Vagina (tissue), 2 donors: ENCODE measurements at places on chromosomes 4 and X.

DNA sequence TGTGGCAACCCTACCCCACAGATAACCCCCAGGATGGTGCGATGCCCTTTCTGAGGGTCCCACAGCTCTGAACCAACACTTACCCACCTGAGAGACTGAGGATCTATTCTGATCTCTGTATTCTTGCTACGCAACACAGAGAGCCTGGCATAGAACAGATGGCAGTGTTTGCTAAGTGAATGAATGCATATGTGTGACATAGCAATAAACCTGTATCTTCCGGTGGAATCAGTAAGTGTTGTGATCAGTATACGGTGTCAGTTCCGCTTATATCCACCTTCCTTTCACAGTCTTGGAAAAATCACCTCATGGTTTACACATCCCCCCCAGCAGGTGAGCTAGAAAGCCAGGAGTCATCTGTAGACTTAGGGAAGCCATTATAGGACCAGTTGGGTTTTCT is 5.9 kb upstream of the HSD17B10 start:
- no peak for DNase-seq
- H3K36me3 ChIP-seq, result no peaks in the 10 kb centered on the region
- peaks cover 5% of the 10 kb centered on the region for H3K4me1 ChIP-seq
- H3K27me3 ChIP-seq, result no peaks in the 10 kb centered on the region

DNA sequence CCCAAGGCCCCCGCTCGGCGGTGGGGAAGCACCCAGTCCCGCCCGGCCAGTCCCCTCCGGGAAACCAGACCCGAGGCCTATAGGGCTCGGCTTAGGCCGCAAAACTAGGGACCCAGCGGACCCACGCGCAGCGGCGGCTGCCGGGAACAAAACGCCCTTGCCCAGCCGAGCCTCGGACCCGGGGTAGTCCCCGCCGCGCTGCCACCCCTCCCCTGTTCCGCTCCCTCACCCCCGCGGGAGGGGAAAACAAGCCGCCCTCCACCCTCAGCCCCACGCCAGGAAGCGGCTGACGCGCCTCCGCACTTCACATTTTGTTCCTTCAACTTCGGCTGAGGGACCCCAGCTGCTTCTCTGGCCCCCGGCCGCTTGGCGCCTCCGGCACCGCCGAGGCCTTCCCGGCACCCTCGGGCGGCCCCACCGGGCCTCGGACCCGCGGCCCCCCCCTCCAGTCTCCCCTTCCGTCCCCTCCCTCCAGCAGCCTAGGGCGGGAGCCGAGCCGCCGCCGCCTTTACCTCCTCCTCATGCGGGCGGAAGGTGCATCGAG is 694 bp downstream of the PDS5A start:
- DNase-seq, result no peak
- H3K27ac ChIP-seq, result peak overlapping the region; percentile 98
- H3K36me3 ChIP-seq, result peaks cover 14% of the 10 kb centered on the region
- peaks cover 41% of the 10 kb centered on the region for H3K4me1 ChIP-seq

DNA sequence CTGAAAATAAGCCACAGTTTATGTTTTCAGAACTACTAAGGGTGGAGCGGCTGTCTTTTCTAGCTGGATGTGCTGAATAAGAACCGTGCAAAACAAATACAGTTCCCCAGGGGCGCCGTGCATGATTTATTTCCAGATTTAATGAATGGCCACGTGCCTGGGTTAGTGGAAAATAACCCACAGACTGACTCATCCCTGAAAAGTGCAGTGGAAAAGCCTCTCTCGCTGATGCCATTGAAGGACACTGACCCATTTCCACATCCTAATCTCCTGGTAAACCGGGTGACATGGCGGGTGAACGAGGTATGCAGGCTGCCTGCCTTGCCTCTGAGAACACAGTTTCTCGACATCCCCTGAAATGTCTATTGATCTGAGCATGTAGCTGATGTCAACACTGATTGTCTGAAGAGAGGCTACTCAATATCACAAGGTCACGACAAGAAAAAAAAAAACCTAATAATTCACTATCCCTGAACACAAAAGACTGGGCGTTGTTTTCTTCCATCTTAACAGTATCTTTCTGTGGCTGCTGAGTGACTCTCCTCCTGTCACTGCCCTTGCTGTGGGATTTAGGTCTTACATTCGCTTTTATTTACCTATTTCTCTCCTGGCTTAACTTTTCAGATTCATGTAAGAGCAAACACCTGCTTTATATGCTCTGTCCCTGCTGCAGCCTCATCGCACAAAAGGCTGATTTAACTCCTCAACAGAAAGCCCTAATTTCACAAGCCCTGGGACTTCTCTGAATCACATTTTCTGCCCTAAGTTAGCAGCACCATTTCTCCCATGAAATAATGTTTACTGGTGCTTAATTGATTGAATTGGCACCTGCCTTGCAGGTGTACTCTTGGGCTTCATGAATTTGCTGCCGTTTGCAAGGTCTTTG is 76.9 kb upstream of the SCOC start:
- no peaks in the 10 kb centered on the region for H3K27me3 ChIP-seq
- DNase-seq, result no peak
- H3K36me3 ChIP-seq, result no peaks in the 10 kb centered on the region
- peak overlapping the region; percentile 60 for H3K27ac ChIP-seq
- peaks cover 22% of the 10 kb centered on the region for H3K4me1 ChIP-seq
- peak overlapping the region; percentile 21 for H3K4me3 ChIP-seq

DNA sequence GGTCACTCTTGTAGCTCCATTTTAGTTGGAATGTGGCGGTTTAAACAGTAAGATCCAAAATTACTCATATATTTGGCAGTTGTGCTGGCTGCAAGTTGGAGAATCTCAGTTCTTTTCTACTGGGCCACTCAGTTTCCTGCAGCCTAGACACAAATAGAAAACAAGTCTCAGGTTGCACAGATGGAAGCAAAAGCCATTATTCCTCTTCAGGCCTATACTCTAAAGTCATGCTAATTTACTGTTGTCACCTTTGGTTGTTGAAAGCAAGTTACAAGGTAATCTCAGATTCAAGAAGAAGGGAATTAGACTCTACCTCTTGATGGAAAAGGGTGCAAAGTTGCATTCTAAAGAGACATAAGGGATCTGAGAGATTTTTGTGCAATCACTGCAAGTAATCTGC is 345.4 kb downstream of the ADAM29 start:
- no peak overlapping the region for H3K27ac ChIP-seq
- no peaks in the 10 kb centered on the region for H3K27me3 ChIP-seq

DNA sequence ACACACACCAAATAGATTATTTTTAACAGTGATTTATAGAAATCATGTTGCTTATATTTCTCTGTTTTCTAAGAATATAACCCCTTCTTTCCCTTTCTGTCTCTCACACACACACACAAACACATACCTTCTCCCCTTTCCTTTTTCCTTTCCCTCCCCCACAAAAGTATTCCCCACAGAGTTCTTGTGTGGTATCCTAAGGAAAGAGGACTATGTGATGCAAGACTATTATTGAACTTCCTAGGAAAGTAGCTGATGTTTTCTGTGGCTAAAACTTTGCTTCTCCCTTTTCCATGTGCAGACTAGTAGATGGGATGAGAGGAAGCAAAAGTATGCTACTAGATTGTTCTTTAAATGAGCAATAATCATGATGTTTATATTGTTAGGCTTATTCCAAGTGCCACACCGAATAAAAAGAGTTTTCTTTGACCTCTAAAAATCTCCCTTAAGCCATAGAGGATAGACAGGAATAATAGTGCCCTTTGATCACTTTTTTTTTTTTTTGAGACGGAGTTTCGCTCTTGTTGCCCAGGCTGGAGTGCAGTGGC is 38.7 kb downstream of the CPEB2 start:
- H3K4me3 ChIP-seq, result no peak overlapping the region
- no peak for DNase-seq
- peaks cover 11% of the 10 kb centered on the region for H3K4me1 ChIP-seq
